Stimulated activated CD4-positive, alpha-beta T cell treated with anti-CD3 and anti-CD28 coated beads, Interleukin-2, amount 100 ng/mL, for 48 hours (primary cell): ENCODE measurements at places on chromosomes 1 and 21.

- no peak for DNase-seq
These were observed 944 bp upstream of the AGO3 start for GRCh38 chr1:35929730-35930592.

GRCh38 chr1:18357622-18358230 lies 123.0 kb upstream of the KLHDC7A start:
- DNase-seq: no peak

DNA sequence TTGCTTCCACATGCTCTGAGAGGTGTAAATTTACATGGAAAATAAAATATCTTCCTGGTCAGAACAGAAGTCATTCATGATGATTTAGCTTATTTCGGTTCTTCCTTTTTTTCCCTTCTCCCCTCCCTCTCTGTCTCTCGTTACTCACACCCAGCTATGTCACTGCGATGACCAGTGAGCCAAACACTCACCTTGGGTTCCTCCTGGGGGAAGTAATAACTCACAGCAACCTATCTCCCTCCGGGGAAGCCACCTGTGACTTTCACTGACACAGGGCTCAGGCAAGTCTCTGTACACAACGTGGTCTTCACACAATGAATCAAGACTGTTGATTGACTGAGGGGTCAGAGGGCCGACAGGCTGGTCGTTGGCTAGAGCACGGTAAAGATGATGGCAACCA lies 135.3 kb upstream of the VANGL1 start:
- no peak for DNase-seq

- DNase-seq: no peak
These were observed 12.1 kb upstream of the DEGS1 start for GRCh38 chr1:224170748-224171478.

GRCh38 chr21:42324896-42325295 lies 9.7 kb upstream of the TFF3 start:
- DNase-seq: no peak

GRCh38 chr1:50424884-50425375 lies 1.7 kb upstream of the DMRTA2 start:
- DNase-seq: no peak

GRCh38 chr1:86352086-86352485 lies 44.0 kb downstream of the ODF2L start:
- no peak for DNase-seq

GRCh38 chr1:2646837-2647236 lies 14.0 kb upstream of the MMEL1 start:
- no peak for DNase-seq

GRCh38 chr1:44423591-44424537 lies 18.8 kb downstream of the RNF220 start:
- no peak for DNase-seq

GRCh38 chr1:85061711-85062424 lies 13.6 kb upstream of the MCOLN3 start:
- peak; percentile 82 for DNase-seq

DNA sequence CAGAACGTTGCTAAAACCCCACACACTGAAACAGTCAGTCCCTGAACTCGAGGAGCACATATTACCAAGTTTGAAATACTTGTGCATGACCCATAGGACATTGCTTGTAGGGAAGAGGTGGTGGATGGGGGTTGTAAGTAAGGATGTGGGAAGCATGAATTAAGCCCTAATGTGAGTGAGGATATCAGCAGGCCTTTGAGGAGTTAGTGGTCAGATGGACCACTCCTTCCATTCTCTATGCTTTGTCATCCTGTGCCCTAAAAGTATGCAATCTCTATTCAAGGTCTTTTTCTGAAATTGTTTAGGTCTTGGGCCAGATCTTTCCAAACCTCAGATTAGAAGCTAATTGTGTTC lies 70.9 kb upstream of the SAMSN1 start:
- no peak for DNase-seq

DNA sequence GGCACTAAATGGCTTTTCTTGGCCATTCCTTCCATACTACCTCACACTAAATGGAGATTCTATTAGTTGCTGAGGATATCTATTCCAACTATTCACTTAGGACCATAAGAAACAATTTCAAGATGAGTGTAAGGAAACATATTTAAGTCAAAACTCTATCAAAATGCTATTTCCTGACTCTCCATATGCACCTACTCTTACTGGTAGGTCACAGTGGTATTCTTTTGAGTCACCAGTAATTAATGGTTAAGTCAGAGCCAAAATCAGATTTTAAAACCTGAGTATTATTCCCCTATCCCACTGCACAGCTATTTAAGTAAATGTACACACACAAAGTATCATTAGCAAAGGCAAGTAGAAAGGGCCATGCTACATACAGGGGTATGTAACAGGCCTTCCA lies 50.3 kb downstream of the ARID4B start:
- no peak for DNase-seq

DNA sequence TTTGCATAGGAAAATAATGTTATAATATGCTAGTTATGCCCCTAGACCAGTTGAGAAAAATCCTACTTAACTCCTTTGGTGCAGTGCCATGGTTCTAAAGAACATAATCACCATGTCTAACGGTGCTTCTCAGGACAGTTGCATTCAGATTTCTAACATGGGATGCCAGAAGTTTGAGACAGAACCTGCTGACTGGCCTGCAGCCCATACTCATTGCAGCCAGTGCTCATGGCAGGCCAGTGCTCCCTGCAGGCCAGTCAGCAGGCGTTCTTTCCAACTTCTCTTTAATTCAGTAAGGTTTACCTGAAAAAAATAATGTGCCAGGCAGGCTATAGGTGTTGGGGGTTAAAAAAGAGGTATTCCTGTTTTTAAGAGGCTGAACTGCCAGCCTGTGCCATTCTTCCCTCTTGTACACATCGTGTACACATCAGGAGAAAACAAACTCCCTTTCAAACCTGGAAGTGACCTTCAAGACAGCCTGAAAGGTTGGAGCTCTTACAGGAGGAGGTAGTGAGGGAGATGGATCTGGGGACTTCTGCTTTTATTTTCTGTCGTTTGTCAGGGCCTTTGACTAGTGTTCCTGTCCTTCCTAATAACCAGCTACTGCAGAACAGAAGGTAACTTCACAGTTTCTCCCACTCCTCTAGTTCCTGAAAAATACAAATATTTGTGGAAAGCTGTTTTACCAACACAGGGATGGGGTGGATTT lies 146.0 kb upstream of the MAGI3 start:
- DNase-seq: no peak

- DNase-seq: no peak
These were observed 135.4 kb downstream of the LMO4 start for GRCh38 chr1:87464022-87464490.

DNA sequence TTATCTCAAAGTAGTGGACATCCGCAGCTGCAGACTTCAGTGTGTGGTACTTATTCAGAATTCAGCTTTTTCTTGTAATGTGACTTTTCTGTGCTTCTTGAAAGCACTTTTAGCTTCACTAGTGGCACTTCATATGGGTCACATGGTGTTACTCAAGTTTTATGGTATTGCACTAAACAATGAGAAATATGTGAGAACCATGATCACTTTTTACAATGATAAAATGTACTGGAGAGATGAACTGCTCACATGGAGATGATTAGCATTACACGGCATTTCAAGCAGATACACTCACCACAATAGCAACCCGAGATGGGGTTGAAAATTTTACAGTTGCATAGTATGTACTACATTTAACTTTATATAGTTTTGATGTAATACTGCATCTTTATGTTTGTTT lies 40.1 kb upstream of the GPR52 start:
- no peak for DNase-seq

GRCh38 chr1:232132572-232132971 lies 497.4 kb downstream of the SIPA1L2 start:
- DNase-seq: no peak

- no peak for DNase-seq
These were observed at the start of gene AGBL4 for GRCh38 chr1:50023292-50024159. TSS of gene AGBL4 (minus strand) at chr1:50023954.

DNA sequence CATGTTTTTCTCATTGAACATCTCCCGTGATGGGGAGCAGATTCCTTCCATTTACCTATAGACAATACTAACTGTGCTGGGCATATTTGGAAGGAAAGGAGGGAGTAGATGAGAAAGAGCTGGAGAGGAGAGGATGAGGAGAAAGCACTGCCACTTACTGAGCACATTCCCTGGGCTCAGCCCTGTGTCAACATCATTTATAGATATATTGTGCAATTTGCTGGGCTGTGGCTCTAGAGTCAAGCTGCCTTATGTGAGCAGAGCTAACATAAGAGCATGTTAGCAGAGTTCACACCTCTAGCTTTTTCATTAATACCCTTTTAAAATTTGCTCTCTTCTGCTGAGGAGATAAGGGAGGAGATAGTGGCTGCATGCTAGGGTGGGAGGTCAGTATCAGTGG lies 22.3 kb upstream of the CD53 start:
- no peak for DNase-seq

DNA sequence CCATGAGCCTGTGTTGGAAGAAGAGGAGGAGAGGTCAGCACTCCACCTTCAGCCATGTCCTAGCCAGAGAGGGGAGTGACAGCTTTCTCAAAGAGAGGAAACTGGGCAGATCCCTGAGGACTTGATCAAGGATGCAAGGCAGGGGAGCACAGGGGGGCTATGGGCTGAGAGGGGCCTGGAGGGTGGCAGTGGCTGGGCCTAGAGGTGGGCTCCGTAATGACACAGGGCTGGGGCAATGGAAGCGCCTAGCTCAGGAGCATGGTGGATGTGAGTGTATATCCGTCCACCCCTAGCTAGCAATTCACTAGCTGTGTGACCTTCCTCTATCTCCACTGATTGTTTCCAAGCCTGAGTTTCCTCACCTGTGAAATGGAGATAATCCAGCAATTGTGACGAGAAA lies 32.6 kb downstream of the NEK2 start:
- DNase-seq: no peak

DNA sequence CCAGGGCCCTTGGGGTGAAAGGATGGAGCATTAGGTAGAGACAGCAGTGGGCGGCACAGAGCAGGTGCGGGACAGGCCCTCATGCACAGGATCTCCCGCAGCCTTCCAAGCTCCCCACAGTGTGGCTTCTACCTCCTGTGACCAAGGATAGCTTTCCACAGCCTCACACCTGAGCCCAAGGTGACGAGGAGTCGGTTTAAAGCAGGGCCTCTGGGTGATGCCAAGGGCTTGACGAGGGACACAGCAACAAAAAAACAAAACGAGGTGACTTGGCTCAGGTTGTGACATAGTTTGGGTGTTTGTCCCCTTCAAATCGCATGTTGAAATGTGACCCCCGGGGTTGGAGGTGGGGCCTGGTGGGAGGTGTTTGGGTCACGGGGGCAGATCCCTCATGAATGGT lies 15.3 kb downstream of the RSPH1 start:
- no peak for DNase-seq

DNA sequence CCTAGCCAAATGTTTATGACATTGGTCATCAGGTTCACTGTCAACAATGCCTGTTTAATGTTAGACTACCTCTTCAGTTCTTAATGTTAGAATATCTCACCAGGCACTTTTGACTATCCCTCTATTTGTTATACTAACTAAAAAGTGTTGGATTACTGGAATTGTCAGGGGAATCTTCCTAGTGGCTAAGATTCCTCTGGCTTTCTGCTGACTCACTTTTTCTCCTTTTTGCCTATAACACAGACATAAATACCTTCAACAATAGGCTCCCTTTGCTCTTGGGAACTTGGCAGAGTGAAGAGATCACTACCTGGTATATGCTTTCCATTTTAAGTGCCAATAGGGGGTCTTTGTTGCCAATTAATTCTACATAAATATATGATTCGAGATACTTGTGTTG lies 68.5 kb downstream of the TMEM200B start:
- no peak for DNase-seq

DNA sequence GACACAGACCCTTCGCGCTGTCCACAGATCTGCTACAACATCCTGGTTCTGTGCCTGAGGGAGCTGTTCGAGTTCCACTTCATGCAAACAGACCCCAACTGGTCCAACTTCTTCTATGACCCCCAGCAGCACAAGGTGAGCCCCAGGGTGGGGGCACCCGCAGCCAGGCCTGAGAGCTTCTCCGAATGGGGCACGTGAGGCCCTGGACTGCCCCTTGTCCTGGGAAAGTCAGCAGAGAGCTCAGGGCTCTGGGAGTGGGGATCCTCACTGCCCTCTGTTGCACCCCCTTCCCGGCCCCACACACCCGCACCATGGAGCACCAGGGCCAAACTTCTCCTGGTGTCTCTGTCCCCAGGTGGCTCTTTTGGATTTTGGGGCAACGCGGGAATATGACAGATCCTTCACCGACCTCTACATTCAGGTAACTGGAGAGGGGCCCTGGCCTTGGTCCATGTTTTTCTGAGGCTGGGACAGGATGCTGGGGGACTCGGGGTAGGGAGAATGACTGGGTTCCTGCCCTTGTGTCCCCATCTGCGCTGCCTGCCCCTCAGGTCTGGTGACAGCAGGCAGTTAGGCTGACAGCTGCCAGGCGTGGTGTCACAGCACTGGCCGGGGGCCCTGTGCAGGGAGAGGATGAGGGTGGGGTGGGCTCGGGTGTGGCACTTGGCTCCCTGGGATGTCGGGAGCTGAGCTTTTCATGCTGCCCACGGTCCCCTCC lies 44.6 kb downstream of the COQ8A start:
- DNase-seq: no peak

DNA sequence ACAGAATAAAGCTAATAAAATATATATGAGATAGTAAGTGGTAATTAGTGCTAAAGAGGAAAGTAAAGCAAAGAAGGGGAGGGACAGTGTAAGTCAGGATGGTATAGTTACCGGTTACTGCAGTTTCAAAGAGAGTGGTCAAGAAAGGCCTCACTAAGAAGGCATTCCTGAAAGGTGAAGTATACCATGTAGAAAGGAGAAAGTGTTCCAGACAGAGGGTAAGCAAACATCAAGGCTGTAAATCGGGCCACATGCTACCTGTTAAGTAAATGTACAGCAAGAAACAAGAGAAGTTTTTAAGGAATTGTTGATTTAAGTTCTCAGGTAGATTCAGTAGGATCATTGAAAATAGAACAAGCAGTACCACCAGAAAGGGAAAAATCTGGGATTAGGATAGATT lies 9.7 kb downstream of the DESI2 start:
- no peak for DNase-seq
